Activated T-cell treated with anti-CD3 and anti-CD28 coated beads, Interleukin-2, amount 50 U/mL, for 48 hours (primary cell): ENCODE measurements at places on chromosomes 11 and 22.

DNA sequence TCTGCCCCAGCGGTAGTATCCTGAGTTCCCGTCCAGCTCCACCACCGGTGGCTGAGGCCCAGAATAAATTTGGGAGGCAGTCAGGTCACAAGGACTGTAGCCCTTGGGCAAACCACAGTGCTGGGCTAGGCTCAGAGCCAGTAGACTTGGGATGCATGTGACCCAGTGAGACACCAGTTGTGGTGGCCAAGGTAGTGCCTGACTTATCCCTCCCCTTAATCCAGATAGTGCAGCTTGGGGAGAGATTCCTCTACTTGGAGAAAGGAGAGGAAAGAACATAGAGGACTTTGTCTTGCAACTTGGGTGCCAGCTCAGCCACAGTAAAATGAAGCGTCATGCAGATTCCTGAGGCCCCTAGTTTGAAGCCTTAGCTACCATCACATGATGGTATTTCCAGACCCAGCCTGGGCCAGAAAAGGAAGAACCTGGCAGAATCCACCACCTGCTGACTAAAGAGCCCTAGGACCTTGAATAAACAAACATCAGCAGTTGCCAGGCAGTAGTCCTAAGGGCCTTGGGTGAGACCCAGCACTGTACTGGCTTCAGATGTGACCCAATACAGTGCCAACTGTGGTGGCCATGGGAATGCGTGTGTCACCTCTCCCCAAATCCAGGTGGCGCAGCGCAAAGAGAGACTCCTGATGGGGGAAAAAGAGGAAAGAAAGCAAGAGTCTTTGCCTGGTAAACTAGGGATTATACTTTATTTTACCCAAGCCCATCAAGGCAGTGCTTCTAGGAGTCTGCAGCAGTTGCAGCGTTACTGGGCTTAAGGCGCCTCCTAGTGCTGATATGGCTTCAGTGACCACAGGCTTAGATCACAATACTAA is 17.0 kb upstream of the DDX10 start:
- peak; percentile 69 for DNase-seq

DNA sequence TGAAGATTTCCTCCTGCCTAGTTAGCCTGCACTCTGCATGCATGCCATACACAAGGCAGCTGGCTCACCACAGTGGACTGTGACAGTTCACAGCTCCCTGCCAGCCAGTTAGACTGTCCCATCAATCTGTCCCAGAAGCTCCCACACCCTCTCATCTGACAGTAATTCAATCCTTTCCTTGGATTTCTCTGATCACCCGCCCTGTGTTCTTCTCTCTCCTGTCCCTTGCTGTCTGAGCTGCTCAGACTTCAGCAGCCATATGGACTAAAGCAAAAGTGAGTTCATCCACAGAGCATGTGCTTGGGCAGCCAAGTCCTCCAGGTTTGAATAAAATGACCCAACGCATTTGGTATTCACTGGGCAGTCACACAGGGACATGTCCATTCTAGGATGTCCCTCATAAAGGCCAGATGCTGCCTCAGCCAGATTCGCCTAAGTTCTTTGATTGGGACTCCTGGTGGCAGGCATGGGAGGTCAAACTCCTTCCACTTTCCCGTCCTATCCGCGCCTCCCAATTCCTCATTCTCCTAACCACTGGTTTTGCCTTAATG is 54.5 kb upstream of the ZBTB44 start:
- DNase-seq: no peak

DNA sequence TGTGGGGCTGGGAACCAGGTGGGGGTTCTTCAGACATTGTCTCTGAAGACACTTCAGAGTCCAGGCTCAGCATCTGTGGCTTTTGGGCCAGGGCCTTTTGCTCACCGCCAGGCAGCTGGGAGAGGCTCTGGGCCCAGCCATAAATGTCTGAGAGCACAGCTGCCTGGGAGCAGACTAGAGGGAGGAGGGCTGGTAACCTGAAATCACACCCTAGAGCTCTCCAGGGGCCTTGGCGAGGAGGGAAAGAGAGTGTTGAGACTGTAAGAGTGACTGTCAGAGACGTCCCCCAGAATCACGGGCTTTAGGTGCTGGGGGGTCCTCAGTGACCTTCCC is 4.1 kb downstream of the TRABD start:
- DNase-seq: no peak

- DNase-seq: no peak
Measured at GRCh38 chr11:102927624-102927990, 27.9 kb downstream of the MMP13 start.

DNA sequence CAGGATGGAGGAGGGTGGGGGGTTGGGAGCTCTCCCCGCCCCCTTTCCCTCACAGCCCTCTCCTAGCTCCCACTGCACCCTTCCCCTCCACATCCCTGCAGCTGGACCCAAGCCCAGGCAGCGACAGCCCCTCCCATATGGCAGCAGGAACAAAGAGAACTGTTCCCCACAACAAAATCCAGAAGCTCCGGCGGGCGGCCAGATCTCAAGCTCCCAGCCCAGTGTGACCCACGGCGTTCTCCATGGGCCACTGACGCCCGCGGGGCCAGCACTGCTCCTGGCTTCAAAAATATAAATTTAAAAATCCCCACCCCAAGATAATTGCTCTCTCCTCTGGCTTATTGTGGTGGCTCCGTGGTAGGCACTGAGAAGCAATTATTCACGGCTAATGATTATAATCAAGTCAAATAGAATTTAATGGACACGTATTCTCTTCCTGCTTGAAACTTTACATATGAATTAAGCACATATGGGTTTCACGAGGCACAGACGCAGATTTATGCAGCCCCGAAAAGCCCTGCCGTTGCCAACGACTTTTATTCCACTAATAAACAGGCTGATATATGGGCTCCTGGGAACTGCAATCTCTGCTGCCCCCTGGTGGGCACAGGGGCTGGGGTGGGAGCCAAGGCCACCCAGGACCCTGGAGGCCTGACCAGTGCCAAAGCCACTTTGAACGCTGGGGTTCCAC is 17.5 kb downstream of the MACROD1 start:
- DNase-seq: peak; percentile 83

- no peak for DNase-seq
Measured at GRCh38 chr11:78548911-78549590, 25.6 kb downstream of the NARS2 start.

DNA sequence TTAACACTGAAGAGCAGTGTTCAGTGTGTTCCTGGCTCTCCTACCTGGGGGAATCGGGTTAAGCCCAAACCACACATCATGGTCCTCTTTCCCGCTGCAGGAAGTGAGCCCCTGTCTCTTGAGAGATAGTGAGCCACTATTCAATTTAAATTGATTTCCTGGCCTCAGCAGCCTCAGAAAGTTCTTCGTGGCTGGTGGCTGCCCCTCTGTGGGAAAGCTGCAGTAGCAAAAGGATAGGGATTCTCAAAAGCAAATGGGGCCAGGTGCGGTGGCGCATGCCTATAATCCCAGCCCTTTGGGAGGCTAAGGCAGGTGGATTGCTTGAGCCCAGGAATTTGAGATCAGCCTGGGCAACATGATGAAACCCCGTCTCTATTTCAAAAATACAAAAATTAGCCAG is 49.1 kb upstream of the CD5 start:
- no peak for DNase-seq

DNA sequence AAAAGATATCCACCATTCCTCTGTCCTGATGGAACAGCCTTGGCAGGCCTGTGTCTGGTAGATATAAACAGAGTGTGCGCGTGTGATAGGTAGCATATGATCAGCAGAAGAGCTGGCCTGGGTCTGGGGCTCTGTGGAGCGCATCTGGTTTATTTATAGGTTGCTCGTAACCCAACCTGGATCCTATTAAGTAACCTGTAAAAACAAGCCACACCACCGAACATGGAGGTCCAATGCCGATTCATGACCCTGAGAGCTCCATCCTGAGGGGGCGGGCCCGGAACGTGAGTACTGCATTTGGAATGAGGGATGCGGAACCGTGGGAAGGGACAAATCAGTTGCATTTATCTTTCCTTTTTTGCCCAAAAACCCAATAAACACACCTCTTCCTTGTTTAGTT is 31.9 kb upstream of the APOL5 start:
- DNase-seq: no peak

DNA sequence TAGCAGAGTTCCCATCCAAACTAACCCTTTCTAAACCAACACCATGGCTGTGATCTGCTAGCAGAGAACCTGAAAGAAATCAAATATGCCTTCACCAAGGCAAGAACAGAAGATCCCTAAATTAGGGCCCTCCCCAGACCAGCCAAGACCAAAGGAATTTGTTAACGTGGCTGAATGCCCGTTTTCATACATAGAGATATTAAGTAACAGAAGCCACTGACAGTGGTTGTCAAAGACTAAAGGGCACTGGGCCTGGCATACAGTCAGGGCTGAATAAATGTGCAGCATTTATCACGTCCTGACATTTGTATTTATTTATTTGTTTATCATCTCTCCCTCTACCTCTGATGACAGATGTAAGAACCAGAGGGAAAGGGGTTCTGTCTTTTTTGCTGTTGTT is 271.8 kb downstream of the LARGE1 start:
- no peak for DNase-seq

- DNase-seq: no peak
Measured at GRCh38 chr11:77040401-77040777, 6.2 kb downstream of the B3GNT6 start.
